ENCODE measurements at places on chromosomes 6 and 20.

GRCh38 chr6:113671421-113671820 is 185.7 kb upstream of the MARCKS start:
- DNase-seq, result no peak

DNA sequence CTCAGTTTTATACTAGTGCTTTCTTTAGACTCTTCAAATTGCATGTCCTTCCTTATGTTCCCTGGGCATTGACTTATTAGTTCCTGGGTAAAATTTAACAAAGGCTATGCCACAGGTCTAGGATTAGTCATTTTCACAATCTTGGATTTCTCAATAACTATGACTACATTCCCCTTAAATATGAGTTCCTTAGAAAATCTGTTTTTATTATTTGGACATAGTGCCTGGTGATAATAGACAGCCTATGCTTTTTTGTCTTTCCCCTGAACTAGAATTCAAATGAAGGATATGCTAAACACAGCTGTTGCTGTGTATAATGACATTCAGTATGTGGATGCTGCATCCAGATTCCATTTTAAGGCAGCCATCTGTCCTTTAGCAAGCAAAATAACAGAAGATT is 1252.8 kb upstream of the GJE1 start:
- no peak for DNase-seq

- DNase-seq, result no peak
These were observed 42.8 kb downstream of the PTPN1 start for GRCh38 chr20:50552979-50553378.

- DNase-seq, result no peak
These were observed 166.3 kb upstream of the PMEPA1 start for GRCh38 chr20:57876163-57876562.

DNA sequence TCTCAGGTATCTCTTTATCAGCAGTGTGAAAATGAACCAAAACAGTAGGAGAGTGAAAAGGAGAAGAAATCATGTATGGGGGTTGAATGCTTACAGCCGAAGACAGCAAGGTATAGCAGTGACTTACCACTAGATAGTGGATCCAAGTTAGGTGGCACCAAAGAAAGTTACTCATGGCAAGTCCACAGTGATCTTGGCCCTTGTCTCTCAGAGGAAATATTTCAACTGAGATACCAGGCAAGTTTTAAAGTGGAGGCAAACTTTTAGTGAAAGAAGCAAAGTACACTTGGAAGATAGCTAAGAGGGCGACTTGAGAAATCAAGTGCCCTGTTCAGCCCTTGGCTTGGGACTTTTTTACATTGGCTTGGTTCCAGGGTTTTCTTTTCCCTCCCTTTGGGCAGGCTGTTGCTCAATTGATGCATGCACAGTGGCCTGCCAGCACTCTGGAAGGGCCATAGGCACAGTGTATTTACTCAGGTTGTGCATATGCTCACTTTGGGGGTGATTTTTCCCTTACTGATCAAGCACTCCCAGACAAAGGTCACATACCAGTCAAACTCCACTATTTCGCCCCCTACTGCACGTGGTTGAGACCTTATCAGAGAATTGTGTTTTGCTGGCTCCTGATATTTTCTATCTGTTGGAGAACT is 329.5 kb upstream of the KHDRBS2 start:
- no peak for DNase-seq

- DNase-seq, result no peak
These were observed 601.4 kb upstream of the BTBD3 start for GRCh38 chr20:11316244-11316643.

DNA sequence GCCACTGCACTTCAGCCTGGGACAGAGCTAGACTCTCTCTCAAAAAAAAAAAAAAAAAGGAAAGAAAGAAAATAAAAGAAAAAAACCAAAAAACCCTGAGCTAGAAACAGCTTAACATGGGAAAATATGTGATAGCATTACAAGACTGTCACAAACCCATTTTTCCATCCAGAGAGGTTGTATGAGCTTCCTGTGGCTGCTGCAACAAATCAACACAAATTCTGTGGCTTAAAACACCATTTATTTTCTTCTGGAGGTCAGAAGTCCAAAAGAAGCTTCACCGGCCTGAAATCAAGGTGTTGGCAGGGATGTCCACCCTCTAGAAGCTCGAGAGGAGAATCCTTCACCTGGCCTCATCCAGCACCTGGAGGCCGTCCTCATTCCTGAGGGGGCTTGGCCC is 21.7 kb upstream of the SSR1 start:
- no peak for DNase-seq

DNA sequence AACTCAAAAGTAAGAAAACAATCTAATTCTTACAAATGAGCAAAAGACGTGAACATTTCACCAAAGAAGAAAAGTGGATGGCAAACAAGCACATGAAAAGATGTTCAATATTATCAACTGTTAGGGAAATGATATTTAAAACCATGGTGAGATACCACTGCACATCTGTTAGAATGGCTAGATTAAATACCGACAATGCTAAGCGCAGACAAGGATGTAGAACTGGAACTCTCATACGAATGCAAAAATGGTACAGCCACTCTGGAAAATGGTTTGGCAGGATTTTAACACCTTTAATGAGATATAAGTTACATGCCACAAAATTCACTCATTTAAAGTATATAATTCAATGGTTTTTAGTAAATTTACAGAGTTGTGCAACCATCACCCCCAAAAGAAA is 44.6 kb upstream of the NFATC2 start:
- no peak for DNase-seq

GRCh38 chr6:139161169-139161568 is 26.3 kb downstream of the HECA start:
- DNase-seq, result no peak

- no peak for DNase-seq
These were observed 258.1 kb downstream of the TAF4 start for GRCh38 chr20:61807471-61808160.

GRCh38 chr6:49454787-49455709 is 8.0 kb downstream of the MMUT start:
- DNase-seq, result no peak

DNA sequence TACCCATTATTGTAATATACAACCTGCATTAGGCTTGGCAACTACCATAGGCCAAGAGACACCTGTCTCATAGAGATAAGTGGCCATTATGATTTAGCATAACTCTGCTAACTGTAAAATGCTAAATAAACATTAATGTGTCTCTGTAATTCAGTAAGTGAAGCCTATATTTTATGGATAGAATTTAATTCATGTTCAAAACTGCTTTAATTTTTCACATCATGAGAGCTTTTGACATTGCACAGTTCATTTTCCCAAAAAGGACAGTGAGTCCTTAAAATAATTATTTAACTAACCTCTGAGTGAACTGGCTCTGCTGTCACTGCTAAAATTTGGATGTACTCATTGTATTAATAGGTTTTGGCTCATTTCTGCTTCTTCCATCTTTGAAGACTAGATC is 41.4 kb upstream of the TMX4 start:
- no peak for DNase-seq

- no peak for DNase-seq
These were observed 34.5 kb upstream of the DUSP22 start for GRCh38 chr6:257774-258173.

DNA sequence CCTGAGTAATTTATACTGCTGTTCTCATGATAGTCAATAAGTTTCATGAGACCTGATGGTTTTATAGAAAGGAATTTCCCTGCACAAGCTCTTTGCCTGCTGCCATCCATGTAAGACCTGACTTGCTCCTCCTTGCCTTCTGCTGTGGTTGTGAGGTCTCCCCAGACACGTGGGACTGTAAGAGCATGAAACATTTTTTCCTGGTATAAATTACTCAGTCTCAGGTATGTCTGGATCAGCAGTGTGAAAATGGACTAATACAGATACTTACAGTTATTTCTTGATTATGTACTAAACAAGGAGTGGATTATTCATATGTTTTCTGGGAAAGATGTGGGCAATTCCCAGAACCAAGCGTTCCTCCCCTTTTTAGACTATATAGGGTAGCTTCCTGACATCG is 1.9 kb upstream of the TRIM38 start:
- no peak for DNase-seq

DNA sequence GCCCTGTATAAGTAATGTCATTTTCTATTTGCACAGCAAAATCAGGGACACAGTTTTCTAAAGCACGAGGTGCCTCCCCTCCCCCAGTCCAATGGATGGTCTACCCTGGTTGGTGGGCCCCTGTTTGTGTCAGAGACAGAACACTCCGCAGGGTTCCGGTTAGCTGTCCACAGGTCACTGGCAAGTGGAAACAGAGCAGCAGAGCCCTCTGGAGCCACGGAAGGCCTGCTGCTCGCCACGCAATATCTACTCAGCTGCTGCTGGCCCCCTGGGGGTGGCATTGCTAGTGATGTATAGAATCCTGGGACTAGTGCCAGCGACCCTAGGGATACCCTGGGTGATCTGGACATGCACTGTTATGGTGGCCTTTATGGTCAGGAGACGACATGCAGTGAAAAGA is 50.4 kb downstream of the RIN2 start:
- DNase-seq, result no peak

- no peak for DNase-seq
These were observed 8.9 kb upstream of the SLC22A1 start for GRCh38 chr6:160112628-160113299.

DNA sequence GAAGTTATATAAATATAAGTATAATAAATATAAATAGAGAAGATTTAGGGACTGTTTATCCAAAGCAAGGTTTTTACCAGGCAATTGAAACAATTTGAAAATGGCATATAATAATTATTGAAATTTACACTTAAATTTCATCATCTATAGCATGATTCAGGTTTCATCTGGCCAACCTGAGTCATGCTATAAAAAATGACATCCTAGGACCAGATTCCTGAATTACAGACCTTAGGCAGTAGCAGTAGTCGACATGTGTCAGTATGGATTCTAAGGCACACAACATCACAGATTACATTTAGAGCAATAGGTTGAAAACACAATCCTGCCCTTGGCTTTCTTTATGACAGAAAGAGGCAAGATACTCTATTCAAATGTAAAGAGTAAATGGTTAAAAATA is 592.3 kb downstream of the PHF3 start:
- no peak for DNase-seq

DNA sequence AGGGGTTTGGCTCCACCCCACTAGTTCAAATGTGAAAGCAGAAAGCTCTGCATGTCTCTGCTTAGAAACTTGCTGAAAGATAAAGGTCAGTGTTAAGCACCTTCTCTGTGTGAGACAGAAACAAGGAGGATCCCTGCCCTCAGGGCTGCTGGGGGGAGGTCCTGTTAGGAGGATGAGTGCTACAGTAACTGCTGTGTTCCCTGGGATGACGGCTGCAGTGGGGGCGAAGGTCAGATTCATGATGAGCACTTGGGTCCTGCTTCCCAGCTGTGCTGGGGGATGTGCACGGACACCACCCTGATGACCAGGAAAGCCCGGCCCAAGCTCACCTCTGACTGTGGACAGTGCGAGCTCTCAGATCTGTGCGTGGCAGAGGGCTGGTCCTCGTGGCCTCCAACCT is 252.6 kb downstream of the DLL1 start:
- no peak for DNase-seq

DNA sequence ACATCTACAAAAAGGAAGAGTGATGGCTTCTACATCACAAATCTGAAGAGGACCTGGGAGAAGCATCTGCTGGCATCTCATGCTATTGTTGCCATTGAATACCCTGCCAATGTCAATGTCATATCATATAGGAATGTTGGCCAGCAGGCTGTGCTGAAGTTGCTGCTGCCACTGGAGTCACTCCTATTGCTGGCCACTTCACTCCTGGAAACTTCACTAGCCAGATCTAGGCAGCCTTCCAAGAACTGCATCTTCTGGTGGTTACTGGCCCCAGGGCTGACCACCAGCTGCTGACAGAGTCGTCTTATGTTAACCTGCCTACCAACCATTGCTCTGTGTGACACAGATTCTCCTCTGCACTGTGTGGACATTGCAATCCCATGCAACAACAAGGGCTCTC is 111.8 kb downstream of the PERP start:
- DNase-seq, result no peak

DNA sequence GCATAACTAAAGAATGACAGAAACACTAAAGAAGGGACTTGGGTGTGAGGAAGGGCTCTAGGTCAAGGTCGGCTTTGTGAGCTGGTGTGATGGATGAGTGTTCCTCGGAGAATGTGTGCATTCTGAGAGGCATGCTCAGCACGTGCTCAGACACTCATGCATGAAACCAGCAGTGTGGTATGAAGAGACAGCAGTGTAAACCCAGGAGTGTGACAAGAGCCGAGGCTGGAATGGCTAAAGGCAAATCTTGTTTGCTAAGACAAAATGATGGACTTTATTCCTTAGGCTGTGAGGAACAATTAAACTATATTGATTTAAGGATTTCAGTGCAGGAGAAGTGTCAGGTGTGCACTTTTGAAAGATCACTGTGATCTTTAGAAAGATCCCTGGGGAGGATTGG is 107.4 kb upstream of the MAP7 start:
- no peak for DNase-seq

- DNase-seq, result no peak
These were observed 147.2 kb downstream of the VEGFA start for GRCh38 chr6:43916924-43917877.

DNA sequence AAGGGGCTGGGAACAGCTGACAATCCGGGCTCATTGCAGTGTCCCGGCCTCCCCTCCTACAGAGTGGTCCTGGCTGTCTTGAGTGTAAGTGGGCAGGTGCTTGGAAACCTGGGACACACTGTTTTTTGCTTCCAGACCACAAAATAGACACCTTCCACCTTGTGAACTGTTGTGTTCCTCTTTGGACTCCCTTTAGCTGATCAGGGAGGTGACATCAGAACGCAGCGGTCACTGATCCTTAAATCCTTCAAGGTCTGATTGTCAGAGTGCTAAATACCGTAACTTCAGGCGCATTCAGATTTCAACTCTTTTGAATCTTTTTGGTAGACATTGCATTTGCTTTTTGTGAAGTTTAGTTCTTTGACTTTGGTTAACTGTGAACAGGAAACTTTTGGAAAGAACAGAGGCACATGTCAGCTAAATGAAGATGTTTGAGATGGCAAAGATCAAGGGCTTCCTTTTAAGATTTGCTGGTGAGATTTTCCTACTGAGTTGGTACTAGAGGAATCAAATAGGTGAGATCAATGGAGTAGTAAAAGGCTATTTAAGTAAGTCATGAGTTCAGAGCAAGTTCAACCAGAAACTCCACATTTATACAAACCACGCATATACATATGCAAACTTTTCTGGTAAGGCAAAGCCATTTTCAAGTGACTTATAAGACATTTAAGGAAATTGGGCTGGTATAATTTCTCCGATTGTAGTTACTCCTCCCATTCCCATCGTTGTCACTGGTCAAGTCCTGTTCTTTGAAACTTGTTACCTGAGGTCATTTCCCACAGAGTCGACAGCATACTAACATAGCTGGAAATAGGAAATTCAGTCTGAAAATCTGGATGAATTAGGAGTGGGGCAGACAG is 6.3 kb downstream of the PPP1R3G start:
- DNase-seq, result no peak

DNA sequence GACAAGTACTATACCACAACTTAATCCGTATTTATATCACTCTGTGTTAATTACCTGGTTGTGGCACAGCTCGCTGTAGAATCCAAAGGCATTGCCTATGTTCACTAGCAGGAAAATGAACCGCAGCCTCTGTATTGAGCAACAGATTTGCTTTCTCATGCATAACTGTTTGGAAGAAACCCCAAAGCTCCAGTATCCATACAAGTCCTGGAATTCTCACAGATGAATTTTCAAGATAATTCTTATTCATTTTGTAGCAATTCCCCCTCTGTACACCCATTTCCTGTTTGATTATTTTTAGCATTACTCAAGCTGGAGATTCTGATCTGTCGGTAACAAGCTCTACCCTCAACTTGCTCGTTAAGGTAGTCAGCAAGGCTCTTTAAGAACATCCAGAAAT is 63.5 kb downstream of the STMND1 start:
- DNase-seq, result no peak

- DNase-seq, result no peak
These were observed 1.9 kb downstream of the TBXT start for GRCh38 chr6:166165558-166166313.
